ENCODE measurements at places on chromosomes 2 and 18.

DNA sequence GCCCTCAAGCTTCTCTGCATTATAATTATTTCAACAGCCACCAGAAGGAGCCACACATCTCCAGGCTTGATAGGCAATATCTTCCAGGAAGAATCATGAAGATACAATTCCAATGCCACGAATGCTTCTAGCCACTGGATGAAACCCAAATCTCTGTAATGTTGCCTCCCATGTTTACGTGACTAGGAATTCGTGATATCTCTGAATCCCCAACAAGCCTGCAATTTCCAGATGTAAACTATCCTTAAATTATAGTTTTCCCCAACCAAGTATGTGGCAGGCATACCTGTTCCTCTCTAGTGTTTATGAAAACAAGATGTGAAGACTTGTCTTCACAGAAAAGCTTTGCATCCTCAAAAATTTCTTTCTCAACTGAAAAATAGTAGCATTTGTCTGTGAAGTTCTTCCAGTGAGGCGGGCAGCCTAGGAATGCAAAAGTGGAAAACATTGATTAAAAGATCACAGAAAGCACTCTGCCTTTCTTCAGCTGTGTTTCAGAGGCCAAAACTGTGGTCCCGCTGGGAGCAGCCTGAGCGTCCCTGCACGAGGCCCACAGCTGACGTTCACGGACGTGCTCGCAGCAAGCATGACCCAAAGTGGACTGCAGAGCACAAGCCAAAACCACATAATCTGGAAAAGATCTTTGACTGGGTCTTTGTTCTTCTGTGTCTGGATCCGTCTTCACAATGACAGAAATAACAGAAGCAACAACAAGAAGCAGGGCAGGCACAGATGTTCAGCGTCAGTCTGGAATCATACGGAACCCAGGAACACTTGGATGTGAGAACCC lies 65.1 kb upstream of the THOC1 start:
- DNase-seq, result no peak

- DNase-seq, result no peak
Measured at GRCh38 chr2:150339282-150339681, 148.2 kb downstream of the RND3 start.

DNA sequence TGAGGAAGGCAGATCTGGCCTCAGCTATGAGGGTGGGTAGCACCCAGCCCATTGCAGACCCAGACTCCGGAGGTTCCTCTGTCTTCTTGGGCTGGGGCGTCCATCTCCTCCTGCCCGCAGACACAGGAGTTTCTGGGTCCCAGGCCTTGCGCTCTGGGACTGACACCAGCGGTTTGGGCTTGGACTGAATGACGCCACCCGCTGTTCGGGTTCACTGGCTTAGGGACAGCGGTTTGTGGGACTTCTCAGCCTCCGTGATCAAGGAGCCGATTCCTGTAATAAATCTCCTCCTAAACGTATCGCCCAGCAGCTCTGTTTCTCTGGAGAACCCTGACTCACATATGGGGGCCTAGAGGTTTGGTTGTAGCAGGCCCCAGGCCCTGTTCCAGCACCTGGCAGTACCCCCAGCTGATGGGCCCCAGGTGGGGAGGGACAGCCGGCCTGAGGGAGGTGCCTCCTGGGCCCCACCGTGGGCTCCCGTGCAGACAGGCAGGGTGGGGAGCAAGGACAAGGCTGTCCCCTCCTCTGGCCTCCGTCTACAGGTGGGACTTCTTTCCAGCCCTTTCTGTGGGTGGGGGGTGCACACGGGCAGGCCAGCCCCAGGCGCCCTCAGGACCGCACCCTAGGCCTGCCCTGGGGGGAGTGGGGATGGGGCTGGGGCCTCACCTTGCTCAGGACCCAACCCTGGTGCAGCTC lies 4.5 kb upstream of the AQP12A start:
- peak; percentile 13 for DNase-seq

DNA sequence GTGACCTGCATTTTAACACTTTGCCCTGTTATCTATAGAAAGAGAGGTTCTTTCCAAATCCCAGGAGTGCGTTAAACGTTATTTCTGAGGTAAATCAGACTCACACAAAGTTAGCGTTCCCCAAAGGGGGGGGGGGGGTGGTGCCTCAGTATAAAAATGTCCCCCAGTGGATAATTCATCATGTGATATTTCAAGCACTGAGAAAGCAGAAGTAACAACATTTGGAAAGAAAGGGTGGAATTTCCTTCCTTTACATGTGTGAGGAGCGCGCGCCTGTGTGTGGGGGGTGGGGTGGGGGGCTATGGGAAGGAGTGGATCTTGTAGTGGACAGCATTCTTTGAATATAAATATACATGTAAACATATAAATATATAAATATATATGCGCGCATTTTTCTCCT lies 630.9 kb downstream of the NYAP2 start:
- DNase-seq, result no peak

- DNase-seq, result no peak
Measured at GRCh38 chr2:237254369-237254861, 159.5 kb downstream of the COL6A3 start.

DNA sequence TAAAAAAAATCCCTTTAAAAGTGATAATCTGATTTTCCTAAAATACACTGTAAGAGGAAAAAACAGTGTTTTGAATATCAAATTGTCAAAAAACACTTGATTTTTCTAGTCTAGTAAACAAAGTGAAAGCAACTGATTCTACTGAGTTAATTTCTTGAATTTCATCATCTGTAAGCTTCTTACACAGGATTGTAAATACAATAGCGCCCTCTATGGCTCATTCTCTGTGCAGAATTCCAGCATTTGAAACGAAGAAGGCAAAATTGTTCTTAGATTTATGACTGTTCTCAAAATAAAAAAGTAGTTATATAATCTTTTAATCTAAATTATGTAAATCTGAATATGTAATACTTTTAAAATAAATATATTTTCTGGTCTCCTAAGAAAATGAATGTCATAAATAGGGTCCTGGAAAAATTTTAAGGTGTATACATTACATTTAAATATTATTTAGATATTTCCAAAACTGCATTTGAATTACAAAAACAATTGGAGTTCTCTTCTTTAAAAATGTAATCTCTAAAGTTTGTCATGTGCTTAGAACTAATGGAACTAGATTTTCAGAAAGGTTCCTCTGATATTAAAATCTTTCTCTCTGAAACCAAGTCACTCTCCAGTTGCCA lies 176.9 kb upstream of the MC4R start:
- DNase-seq, result peak; percentile 56
